ENCODE measurements at places on chromosomes 12 and 14.
A peak's percentile ranks its signal among the peaks of the same experiment; 100 is the strongest.

DNA sequence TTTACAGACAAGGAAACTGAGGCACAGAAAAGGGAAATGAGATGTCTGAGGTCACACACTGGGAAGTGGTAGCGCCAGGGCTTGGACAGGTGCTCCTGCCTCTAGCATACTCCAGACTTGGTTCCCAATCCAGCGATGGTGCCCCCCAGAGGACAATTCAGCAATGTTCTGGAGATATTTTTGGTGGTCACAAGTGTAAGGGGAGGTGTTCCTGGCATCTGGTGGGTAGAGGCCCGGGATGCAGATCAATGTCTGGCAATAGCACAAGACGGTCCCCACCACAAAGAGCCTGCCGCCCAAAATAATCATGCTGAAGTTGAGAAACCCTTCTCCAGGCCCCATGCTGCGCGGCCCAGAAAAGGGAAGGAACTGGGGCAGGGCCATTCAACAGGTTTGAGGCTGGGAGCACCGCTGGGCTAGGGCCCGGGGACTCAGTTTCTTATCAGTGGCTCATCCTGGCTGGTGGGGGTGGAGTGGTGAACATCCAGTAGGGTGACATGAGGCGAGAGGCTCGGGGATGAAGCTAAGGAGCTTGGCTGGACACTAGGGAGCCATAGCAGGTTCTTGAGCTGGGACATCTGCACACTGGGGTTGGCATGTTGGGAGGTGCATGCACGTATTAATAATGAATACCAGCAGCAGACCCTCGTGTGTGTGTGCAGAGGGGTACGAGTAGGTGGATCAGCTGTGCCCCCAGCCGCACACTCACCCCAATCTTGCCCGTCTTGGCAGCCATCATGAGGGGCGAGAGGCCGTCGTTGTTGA, 35.1 kb downstream of the TRPV4 start:
- no peak for DNase-seq

DNA sequence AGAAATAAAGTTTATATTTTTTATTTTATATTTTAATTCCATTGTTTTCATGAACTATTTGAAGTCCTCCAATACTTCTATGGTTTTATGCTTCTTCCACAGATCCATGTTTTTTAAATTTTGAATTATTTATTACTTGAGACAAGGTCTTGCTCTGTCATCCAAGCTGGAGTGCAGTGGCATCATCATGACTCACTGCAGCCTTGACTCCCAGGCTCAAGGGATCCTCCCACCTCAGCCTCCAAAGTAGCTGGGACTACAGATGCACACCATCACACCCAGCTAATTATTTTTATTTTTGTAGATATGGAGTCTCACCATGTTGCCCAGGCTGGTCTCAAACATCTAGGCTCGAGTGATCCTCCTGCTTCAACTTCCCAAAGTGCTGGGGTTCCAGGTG, 28.8 kb upstream of the DLGAP5 start:
- no peak for DNase-seq

- no peak for DNase-seq
These were observed 575 bp downstream of the L2HGDH start for GRCh38 chr14:50311337-50311971.

DNA sequence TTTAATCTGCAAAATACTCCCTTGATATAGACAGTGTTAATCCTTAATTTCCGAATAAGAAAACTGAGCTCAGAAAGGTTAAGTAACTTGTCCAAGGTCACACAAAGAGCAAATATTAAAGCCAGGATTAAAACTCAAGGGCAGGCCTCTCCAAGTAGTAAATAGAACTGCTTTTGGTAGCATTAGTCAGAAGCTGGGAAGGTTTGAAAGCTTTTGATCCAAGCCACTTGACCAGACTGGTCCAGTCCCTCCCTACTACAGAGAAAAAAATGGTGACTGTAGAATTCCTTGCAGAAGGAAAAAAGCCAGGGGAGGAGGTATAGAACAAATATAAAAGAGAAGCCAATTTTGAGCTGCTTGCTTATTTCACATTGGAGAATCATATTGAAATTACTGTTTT, 111.5 kb downstream of the NT5DC3 start:
- no peak for DNase-seq

DNA sequence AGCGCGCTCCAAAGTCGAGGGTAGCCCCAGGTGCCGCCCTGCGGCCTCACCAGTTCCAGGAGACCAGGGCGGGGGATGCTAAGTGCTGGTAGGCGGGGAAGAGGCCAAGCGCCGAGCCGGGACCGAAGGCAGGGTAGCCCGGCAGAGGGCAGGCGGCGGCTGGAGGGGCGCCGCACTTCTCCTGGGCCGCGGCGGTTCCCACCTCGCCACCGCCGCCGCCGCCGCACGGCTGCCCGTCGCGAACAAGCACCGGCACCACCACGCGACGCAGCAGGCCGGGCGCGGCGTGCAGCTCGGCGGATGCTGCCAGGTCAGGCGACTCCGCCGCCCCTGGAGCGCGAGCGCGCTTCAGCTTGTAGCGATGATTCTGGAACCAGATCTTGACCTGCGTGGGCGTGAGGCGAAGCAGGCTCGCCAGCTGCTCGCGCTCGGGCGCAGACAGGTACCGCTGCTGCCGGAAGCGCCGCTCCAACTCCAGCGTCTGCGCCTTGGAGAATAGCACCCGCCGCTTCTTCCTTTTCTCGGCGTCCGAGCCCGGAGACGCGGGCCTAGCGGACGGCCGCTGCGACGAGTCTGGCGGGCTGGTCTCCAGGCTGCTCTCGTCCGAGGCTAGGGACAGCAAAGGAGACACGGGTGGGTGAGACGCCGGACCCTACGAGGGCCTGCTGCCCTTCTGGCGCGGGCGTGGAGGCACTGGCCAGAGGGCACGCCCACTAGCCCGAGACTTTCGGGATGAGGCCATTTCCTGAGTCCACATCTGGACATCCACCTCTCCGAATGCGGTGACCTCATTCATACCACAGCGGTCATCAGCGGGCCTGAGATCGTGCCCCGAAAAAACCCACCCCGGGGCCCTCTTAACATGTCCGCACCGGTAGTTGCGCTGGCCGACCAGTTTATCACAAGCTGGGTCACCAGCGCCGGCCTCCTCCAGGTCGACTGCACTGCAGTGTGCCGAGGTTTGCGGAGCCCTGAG, 1.3 kb downstream of the NKX2-8 start:
- DNase-seq = no peak

DNA sequence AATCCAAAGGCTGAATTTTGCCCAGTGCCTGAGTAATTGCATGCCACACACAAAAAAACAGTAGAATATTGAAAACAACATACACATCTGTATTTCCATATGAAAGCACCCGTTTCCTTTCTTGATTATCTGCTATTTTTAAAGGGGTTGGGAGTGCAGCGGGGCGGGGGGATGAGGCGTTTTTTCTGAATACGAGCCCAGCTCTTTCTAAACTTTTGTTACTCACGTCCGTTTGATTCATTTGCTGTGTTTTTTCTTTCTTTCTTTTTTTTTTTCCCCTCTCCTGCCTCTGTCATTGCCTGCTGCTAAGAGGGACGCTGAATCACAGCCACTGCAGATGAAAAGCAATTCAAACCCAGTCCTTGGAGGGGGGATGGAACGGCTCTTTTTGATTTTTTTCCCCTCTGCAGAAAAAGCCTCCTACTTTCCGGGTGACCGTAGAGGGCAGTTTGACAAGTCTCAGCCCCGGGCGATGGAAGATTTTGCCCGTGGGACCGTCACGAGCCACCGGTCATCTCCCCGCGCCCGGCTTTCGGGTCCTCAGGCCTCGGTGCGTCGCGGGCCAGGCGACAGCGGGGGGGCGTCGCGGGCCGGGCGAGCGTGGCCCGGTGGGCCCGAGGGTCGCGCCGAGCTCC, 572 bp upstream of the RASSF8 start:
- no peak for DNase-seq

DNA sequence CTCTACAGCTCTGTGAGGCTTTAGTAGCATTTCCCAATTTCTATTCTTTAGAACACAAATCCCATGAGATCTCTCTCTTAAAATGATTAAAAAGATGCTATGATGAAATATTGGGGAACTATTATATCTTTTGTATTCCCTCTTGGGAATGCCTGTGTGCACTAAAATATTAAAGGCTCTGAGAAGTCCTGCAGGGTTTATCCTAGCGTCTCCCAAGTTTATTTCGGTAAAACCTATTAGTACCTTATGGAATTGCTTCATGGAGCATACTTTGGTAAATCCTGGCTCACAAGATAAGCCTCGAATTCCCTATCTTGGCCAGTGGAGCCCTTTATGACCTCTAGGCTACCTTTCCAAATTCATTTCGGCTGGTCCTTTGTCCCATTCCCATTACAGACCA, 306.8 kb downstream of the VRK1 start:
- no peak for DNase-seq

- no peak for DNase-seq
These were observed 20.1 kb downstream of the SUSD6 start for GRCh38 chr14:69631509-69631908.

DNA sequence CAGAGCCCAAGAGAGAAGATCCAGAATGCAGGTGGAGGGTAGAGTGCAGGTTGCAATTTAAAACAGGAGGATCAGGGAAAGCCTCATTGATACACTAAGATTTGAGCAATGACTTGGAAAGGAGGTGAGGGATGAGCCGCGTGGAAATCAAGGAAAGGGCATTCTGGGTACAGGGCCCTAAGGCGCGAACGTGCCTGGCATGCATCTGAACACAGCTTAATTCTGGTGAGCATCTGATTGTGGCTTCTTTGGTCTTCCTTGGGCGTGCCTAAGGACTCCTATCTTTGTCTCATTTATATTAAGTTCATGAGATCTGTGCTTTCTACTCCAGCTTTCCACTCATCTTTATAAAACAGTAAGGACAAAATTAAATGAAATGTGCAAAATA, 79.3 kb downstream of the NTF3 start:
- no peak for DNase-seq

DNA sequence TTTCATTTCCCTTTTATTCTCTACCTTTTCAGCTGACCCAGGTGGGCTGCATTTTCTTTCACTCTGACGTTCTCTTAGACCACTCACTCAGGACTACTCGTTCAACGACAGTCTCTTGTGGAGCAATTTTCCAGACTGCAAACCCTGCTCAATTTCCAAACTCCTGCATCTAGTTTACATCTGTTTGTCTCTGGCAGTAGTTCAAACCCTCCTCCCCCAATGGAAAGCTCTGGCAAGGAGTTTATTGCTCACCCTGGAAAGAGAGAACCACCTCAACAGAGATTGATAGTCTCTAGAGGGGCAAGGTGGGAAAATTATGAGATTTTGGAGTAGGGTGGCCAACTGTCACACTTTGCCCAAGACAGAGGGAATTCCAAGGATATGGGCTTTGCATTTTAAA, 130.2 kb downstream of the TSHR start:
- no peak for DNase-seq

- DNase-seq = no peak
These were observed 25.0 kb downstream of the ERP27 start for GRCh38 chr12:14913381-14913781.

GRCh38 chr14:54796961-54797360, 105.7 kb downstream of the GCH1 start:
- no peak for DNase-seq

DNA sequence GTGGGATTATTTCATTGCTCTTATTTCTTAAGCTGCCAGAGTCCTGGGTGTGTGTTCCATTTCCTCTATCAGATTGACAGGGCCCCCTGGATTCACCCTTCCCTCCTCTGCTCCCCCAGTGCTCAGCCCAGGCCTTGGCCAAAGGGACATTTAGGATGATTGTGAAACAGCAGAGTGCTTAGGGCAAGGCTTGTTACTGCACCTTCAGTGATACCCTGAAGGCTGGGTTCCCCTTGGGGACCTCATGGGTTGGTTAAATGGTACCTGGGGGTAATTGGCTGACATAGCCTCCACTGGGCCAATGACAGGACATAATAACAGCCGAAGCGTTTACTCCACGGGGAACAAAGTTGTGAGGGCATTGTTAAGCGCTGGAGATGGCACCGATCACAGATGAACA, 1.3 kb upstream of the KRT72 start:
- peak; percentile 44 for DNase-seq

DNA sequence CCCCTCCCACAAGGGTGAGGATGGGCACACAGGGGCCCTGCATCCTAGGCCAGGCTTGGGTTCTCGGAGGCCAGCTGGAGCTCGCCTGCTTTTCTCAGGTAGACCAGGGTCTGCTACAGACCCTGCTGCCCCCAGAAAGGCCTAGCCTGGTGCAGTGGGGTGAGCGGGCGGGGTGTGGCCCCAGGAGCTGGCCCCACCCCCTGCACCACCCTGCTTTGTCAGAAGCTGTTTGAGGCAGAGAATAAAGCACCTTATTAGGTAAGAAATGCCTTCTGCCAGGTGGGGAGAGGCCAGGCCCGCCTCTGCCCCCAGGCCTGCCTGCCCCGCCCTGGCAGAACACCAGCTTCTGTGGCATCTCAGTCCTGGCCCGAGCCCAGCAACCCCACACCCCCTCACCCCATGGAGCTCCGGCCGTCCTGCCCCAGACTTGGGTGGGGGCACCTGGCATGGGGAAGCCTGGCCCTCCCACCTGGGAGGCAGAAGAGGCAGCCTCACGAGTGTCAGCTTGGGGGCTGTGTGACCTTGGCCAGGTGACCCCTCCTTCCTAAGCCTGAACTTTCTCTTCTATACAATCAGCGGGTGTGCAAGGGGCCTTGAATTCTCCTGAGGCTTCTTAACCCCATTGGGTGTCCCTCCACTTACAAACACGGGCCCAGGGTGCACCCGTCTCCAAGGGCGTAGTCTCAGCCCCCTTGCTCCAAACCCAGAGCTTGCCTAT, 43.2 kb downstream of the KRT80 start:
- DNase-seq = no peak

DNA sequence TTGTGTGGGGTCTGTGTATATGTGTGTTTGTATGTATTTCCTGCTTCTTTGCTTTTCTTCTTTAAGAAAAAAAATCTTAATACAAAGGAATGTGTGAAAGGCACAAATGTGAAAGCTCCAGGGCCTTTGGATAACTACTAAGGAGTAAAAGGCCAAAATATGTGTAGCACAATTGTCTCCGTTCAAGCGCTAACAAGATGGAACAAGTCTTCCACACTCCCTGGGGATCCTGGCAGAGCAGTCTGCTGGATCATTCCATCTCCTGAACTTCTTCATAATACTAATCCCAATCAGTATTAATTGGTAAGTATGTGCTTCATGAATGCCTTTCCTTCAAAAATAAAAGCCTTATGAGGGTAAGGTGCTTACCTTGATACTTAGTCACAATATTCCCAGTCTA, 462.5 kb upstream of the TBX3 start:
- DNase-seq = no peak

GRCh38 chr12:115474539-115475353, 790.8 kb upstream of the TBX3 start:
- DNase-seq = no peak

- DNase-seq = no peak
These were observed 1375.2 kb upstream of the TMEM132C start for GRCh38 chr12:126891789-126892188.

- DNase-seq = no peak
These were observed 841.7 kb downstream of the DIO2 start for GRCh38 chr14:79369359-79370332.

DNA sequence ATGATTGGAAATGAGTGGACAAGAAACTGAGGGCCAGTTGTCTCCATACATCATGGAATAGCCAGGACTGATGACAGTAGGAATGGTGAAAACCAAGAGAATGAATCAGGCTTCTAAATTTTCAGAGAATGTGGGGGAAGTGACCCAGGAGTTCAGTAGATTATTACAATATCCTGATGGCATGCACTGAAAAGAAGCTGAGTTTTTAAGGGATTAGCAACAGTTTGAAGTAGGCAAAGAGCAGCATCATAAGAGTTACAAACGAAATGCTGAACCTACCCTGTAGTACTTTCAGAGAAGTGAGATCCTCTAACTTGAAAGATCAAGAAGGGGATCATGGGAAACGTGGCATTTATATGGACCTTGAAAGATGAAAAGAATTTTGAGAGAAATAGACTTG, 13.2 kb downstream of the SLC2A14 start:
- DNase-seq = no peak

Data from cardiac septum (tissue), 1 donor.